ENCODE measurements at places on chromosomes 4 and X.

DNA sequence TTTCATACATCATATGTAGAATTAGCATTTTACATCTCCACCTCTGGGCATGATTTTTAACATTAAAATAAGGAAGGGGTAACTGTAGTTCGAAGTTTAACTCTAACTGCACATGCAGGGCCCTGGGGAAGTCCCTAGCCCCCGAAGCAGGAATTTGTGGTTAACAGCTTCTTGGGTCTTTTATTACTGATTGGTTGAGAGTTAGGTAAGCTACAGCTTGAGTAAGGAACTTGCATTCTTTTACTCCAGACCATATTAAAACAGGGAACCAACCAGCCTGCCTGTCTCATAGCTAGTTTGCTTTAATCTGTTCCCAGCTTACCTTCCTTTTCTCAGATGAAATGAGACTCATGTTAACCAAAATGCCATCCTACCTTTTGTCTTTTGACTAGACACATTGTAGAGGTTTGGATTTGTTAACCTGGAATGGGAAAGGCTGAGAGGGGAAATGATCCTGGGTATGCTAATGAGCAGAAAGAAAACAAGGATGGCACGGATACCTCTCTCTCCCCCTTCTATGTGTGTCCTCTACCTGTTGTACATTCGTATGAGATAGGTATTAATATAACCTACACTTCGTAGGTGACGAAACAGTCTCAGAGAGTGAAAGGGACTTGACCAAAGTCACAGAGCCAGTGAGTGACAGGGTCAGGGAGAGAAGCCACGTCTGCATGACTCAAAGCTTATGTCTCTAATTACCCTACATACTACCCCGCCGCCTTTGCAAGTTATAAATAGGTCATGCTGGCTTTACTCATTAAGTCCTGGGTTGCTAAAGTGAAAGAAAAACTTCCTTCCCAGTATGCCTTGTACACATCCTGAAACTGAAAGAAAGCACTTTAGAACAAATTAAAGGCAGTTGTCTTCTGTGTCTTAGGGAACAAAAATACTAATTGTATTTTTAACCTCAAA, 119.5 kb upstream of the AFF2 start:
- DNase-seq = peak; percentile 26

- no peak for DNase-seq
Measured at GRCh38 chrX:80648023-80648422, 161.7 kb downstream of the BRWD3 start.

DNA sequence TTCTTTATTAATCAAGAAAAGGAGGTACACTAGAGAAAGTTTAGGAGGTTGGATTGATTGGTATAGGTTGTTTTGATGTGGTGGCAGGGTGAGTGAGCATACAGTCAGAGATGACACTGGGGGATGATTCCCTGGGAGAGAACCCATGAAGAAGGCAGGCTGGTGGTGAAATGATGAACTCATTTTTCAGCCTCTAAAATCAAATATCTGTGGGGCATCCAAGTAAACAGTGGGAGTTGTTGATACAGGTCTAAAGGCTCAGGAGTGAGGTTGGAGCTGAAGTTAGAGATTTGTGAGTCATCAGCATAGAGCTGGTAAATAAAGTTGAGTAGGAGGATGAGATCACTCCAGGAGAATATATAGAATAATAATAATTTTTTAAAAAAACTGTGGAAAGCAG, 10.0 kb upstream of the AP1S2 start:
- DNase-seq = no peak

GRCh38 chr4:127015667-127016117, 617.1 kb upstream of the INTU start:
- DNase-seq = no peak

- DNase-seq = no peak
Measured at GRCh38 chr4:88143504-88143903, 14.9 kb downstream of the ABCG2 start.

- no peak for DNase-seq
Measured at GRCh38 chr4:40575846-40576245, 53.8 kb downstream of the RBM47 start.
